ENCODE measurements at places on chromosomes 2 and 18.

DNA sequence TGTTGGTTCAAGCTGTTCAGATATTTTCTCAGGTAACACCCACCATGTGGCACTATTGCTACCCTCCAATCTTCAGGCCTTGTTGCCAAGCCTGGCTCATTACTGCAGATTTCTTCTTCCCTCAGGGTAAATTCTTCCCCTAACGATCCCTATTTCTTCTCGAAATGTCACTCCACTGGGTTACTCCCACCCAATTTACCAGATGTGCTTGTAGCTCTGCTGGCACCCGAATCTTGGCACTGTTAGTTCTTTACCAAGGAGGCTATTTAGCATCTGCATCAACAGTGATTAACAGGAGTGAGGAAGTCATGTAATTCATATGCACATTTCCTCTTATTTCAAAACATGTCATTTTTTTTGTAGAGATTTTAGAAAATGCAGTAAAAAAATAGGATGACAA, 217.1 kb upstream of the CYRIA start:
- DNase-seq: no peak

GRCh38 chr2:158624071-158624667, 167.4 kb downstream of the PKP4 start:
- no peak for DNase-seq

DNA sequence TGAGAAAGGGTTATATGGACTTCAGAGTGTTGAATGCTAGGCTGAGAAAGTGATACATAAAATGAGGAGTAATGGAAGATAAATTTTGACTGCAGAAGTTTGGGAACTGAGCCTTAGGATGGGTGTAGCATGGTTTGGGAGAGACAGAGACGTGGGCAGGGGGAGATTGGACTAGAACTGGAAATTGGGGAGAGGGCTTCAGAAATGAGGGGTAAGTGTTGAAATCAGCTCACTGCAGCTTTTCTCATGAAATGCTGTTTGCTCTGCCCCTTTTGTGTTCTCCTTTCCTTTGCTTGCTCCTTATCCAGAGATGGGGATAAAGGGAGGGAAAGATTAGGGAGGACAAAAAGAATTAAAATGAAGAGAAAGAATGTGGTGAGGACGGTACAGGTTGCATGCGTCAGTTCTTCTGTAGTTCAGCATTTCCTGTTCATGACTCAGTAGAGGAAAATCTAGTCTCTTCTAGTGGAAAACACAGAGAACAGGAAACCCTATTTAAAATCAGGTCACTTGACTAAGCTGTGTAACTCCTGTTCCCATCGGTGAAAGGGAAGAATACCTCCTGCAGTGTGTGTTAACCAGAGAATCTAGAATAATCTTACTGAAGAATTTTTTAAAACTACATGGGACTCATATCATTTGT, 105.6 kb downstream of the CRIM1 start:
- no peak for DNase-seq

DNA sequence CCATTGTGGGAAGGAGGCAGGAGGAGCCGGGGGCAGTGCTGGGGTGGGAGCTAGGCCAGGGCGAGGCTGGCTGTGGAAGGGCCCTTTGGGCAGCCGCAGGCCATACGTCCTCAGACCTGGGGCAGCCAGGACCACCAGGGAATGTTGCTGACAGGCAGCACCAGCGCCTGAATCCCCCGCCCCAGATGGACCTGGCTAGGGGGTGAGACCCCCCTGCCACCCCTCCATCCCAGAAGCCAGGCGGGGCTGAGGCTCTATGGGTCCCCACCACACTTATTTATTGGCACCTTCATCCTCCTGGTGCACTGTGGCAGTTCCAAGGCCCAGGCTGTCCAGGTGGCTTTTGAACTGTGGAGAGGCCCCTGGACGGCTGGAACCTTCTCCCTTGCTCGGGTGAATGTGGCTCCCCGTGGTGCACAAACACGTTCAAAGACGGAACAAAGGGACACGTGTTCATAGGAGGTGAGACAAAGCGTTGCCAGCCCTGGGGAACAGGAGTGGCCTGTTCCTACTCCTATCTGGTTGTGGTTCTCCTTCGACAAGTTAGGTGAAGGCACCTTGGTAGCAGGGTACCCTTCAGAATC, 35.1 kb downstream of the RAMP1 start:
- no peak for DNase-seq

DNA sequence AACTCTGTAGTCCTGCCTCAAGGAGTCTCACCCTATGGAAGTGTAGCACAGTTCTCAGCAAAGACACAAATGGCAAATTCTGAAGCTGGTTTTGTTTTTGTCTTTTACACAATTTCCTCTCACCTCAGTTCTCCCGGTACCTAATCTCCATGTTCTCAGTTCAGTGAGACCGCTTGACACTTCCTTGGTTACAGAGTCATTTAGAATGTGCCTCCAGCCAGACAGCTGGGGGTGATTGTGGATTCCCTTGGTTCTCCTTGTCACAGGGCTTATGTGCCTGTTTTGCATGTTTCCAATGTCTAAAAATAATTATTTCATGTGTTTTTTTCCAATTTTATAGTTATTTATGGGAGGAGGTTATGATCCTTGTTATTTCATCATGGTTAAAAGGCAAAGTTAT, 379.5 kb upstream of the MAP2 start:
- DNase-seq: no peak

DNA sequence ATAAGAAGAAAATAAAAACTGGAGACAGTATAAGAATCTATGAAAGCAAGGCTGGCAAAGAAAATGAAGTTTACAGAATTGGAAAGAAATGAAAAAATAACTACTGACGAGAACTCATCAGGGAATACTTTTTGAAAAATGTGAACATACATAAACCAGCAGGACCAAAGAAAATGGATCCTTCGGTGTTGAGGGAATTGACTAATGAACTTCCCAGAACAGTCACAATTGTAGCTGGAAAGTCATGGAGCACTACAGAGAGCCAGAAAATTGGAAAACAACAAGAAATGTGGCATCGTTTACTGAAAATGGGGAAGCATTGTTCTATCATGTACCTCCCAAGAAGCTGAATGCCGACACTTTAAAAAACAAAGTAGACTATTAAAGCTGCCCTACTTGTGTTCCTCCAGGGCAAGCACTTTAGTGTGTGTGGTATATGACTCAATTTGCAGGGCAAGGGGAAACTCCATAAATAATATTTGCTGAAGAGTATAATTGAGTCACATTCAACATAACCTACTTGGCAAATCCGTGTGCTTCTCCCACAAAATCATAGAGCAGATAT, 1221.6 kb upstream of the NRXN1 start:
- no peak for DNase-seq

GRCh38 chr2:29304399-29305060, 189.3 kb downstream of the CLIP4 start:
- no peak for DNase-seq

DNA sequence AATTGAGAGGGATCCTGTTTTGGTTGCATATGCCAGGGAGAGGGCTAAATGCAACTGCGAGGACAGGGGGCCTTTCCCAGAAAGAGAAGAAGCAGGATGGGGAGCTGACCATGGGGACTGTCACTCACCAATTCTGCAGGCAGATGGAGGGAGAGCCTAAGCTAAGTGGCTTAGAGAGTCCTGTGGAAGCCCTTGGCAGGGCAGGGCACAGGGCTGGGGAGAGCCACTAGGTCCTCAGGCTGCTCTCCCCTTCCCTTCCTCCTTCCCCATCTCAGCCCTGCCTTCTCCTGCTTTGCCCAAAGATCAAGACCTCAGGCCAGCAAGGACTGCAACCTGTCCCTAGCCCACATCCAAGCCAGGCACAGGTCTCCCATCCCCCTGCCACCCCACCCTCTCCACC, 24.4 kb upstream of the CATIP start:
- DNase-seq: no peak

DNA sequence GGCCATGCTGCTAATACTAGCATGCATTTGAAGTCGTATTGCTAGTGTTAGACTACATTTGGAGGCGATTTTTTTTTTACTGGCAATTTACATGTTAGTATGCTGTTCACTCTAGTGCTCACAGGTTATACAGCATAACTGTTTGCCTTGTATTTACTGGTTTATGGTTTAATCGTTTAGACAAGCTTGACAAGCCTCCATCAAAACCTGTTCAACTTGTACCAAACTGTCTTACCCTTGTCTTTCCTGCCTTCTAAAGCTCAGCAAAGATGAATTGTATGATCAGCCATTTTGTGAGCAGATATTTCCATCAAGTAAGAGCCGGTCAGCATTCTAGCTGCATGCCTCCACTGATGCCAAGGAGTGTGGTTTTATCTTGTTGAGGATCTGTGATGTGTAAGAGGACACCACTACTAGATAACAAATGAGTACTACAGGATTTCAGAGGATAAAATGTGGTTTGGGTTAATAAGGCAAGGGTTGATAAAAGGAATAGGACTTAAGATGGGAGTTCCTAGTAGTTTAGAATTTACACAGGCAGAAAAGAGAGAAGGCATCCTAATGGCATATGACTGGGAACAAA, 68.4 kb upstream of the ITM2C start:
- no peak for DNase-seq

- DNase-seq: no peak
Observed at GRCh38 chr2:61416871-61417645, 53.8 kb downstream of the USP34 start.

- no peak for DNase-seq
Observed at GRCh38 chr2:234451852-234452625, 44.8 kb downstream of the ARL4C start.

DNA sequence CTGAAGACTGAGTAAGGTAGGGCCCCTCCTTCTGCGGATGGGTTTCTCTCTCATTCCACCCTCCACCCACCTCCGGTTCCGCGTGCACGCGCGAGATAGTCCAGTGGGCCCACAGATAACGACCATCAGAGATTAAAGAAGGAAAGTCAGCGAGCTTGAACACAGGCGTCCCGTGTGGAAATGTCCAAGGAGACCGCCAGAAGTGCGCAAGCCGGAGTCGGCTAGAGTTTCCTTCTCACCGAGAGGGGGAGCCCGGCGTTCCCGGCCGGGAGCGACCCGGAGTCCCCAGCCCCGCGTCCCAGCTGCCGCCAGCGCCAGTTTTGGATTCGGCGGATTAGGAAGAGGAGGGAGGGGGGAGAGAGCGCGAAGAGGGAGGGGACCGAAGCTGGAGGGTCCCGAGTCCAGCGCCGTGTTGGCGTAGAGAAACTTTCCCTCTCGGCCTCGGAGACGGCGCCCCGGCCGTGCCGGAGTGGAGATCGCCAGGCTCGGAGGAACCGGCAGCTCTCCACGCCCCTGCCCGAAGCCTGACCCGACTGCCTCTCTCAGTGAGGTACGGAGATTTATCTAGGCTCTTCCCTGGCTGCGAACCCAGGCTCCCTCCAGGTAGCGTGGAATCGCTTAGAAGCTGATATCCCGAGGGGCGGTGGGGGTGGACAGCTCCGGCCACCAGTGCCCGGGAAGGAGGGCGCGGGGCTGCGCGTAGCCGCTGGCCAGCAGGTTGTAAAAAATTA, at the start of gene GULP1:
GULP1 (plus strand) TSS at position 258 of the 731 bp plus-strand sequence. CDS start 185,829 bp downstream, outside the sequence.
- peak; percentile 39 for DNase-seq

- DNase-seq: no peak
Observed at GRCh38 chr2:39781697-39782096, 2.6 kb upstream of the THUMPD2 start.

DNA sequence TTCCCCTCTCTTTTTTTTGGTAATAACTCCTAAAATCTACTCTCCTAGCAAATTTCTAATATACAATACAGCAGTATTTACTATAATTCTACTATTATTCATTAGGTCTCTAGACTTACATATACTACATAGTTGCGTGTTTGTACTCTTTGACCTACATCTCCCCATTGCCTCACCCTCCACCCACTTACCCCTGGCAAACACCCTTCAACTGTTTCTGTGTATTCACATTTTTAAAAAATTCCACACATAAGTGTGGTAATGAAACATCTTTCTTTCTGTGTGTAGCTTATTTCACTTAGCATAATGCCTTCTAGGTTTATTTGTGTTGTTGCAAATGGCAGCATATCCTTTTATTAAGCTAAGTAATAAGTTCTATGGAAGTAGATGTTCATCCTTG, 336.0 kb downstream of the CCDC85A start:
- no peak for DNase-seq

DNA sequence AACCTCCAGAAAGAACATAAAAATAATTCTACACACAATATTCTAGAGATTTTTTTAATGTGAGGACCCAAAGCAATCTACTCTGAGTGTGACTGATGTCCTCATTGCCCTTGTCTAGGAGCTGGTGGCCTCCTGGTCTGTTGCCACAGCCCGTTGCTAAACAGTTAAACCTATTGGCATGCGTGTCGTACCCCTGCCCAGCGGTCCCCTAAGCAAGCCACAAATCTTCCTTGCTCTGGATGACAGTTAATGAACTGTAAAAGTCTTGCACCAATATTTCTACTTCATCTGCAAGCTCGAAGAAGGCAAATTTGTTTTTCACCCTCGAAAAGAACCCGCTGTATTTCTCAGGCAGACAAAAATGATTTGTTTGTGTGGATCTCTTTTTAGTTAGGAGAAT, 489.1 kb upstream of the MEX3C start:
- no peak for DNase-seq

DNA sequence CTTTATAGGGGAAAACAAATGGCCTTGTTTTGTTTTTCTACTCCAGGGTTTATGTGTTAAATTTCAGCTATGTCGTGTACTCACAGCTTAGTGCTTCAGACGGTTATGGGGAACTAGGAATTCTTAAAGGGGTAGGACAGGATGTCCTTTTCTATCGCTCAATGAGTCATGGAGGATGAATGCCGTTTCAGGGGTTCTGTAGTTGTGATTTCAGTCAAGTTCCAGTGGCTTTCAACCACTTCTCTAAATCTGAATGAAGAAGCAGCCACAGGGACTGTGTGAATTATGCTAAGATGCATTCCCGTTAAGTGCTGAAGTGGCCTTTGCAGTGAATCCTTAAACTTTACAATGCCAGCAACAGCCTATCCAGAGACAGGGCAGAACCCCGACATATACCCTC, 1231.7 kb upstream of the ZEB2 start:
- no peak for DNase-seq

- DNase-seq: no peak
Observed at GRCh38 chr2:149167001-149167780, 128.7 kb downstream of the LYPD6B start.

DNA sequence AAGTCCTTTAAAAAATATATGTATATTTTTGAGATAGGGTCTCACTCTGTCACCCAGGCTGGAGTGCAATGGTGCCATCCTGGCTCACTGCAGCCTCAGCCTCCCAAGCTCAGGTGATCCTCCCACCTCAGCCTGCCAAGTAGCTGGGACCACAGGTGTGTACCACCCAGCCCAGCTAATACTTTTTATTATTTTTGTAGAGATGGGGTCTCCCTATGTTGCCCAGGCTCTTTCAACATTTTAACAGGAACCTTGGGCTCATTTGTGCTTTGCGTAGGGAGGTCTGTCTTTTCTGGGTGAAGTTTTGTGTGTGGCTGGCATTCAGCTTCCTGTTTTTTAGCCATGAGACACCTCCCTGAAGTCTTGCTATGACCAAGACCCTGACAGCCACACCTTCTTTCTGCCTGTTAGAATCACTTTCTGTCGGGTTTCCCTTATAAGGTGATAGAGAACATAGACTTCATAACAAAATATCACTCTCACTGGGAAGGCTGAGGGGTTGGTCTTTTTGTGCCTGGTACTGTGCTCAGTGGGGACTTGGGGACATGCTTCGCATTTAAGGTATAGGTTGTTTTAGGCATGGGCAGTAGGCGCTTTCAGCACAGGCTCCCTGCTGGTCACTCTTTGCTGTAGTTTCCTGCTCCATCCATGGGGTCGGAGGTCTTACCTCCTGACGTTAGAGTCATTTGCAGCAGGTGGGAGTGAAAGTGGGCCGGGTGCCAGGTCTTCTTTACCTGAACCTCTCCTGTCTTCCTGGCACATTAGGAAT, 3.4 kb downstream of the RAB31 start:
- no peak for DNase-seq

GRCh38 chr2:28958689-28959088, 22.4 kb upstream of the TOGARAM2 start:
- peak; percentile 58 for DNase-seq

- DNase-seq: no peak
Observed at GRCh38 chr2:241547781-241548450, 10.6 kb upstream of the BOK start.

- no peak for DNase-seq
Observed at GRCh38 chr2:81043681-81044080, 739.1 kb upstream of the LRRTM1 start.

Data from brain pericyte (primary cell).